Upper lobe of right lung (tissue), 1 donor: ENCODE measurements at places on chromosomes 6 and 20.

- no peak for DNase-seq
- H3K27ac ChIP-seq: no peak overlapping the region
- H3K27me3 ChIP-seq: no peaks in the 10 kb centered on the region
- no peaks in the 10 kb centered on the region for H3K36me3 ChIP-seq
- H3K4me1 ChIP-seq: no peaks in the 10 kb centered on the region
- H3K4me3 ChIP-seq: no peak overlapping the region
Measured at GRCh38 chr6:15968519-15968918, 160.4 kb upstream of the MYLIP start.

DNA sequence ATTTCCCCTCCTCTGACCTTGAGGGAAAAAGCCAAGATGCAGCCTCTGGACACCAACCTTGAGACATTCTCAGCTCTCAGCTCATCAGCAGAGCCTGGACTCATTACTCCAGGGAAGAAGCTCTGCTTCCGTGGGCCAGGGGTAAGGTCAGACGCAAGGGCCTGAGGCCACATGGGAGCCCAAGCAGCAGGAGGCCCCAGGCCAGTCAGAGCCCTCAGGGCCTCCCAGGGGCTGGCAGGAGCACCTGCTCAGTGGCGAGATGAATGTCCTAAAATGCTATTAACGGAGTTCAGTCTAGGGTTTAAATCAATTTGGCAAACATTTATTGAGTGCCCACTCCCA is 208.6 kb downstream of the ERMARD start:
- no peak overlapping the region for H3K4me3 ChIP-seq
- no peak overlapping the region for H3K27ac ChIP-seq
- H3K27me3 ChIP-seq: peaks cover 20% of the 10 kb centered on the region

GRCh38 chr6:52839124-52840055 is 1.2 kb downstream of the GSTA5 start:
- no peaks in the 10 kb centered on the region for H3K27me3 ChIP-seq
- DNase-seq: no peak
- H3K4me3 ChIP-seq: no peak overlapping the region
- no peaks in the 10 kb centered on the region for H3K36me3 ChIP-seq

DNA sequence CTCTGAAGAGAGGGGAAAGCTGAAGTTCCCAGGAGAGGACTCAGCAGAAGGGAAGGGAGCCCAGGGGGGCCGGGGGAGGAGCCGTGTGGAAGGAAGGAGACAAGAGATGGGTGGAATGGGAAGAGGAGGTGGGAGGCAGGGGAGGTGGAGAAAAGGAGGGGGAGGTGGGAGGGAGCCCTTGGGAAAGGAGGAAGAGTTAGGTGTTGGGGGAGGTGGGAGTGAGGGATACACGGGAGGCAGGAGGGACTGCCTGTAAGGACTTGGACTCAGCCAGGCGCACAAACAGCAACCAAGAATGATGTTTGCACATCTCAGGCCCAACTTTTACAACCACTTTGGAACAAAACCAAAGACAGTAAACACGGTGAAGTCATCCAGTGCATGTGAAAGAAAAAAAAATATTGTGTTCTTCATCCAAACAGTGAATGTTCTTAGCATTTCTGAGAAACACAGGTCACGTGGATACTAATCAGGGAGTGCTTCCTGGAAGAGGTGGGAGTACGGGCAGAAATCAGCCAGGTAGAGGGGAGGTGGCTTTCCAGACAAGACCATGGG is 17.4 kb upstream of the LSM14B start:
- peaks cover 9% of the 10 kb centered on the region for H3K27me3 ChIP-seq
- no peak for DNase-seq
- no peaks in the 10 kb centered on the region for H3K4me1 ChIP-seq
- no peak overlapping the region for H3K4me3 ChIP-seq
- no peak overlapping the region for H3K27ac ChIP-seq
- H3K36me3 ChIP-seq: no peaks in the 10 kb centered on the region

GRCh38 chr20:59994697-59995122 is 36.5 kb downstream of the CDH26 start:
- H3K27me3 ChIP-seq: no peaks in the 10 kb centered on the region
- no peak overlapping the region for H3K27ac ChIP-seq
- no peaks in the 10 kb centered on the region for H3K36me3 ChIP-seq
- peak overlapping the region; percentile 36 for H3K4me3 ChIP-seq

DNA sequence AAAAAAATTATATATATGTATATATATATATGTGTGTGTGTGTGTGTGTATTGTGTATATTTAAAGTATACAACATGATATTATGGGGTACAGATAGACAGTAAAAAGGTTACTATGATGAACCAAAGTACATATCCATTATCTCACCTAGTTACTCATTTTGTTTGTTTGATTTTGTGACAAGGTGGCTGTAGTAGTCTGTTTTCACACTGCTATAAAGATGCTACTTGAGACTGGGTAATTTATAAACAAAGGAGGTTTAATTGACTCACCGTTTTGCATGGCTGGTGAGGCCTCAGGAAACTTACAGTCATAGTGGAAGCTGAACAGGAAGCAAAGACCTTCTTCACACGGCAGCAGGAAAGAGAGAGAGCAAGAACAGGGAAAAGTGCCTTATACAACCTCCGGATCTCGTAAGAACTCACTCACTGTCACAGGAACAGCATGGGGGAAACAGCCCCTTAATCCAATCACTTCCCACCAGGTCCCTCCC is 30.2 kb upstream of the DACT2 start:
- no peak overlapping the region for H3K4me3 ChIP-seq
- peaks cover under 1% of the 10 kb centered on the region for H3K27me3 ChIP-seq
- no peak for DNase-seq
- H3K27ac ChIP-seq: no peak overlapping the region

GRCh38 chr20:19909725-19910124 is 107.4 kb upstream of the NAA20 start:
- H3K27ac ChIP-seq: peak overlapping the region; percentile 53
- H3K36me3 ChIP-seq: no peaks in the 10 kb centered on the region
- peaks cover 28% of the 10 kb centered on the region for H3K4me1 ChIP-seq
- DNase-seq: peak; percentile 73
- H3K4me3 ChIP-seq: no peak overlapping the region

DNA sequence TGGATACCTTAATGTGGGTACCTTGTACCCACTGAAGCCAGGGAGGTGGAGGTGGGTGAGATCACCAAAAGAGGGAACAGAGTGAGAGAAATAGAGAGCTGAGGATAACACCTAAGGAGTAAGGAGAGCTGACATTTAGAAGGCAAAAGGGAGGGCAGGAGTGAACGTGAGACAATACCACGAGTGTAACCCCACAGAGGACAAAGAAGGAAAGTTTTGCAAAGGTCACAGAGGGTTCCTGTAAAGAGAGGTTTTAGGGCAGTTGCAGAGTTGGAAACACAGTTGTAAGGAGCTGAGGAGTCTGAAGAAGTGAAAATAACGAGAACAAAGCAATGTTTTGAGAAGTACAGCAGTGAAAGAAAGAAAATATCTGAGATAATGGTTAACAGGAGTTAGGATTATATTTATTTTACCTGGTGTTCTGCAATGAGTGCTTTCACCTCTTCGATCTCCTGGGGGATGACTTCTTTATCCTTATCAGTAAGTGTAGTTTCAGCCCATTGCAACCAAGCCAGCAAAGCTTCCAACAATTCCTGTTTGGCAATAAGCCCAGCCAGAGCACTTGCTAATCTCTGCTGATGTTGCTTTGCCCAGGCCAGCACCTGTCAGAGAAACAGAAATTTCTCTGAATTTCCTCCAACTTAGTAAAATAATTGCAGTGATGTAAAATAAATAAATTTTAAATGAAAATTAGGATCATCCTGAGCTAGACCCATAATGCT is 166.8 kb downstream of the DST start:
- no peak overlapping the region for H3K4me3 ChIP-seq
- no peak overlapping the region for H3K27ac ChIP-seq
- DNase-seq: no peak
- peaks cover 87% of the 10 kb centered on the region for H3K36me3 ChIP-seq
- H3K4me1 ChIP-seq: no peaks in the 10 kb centered on the region
- H3K27me3 ChIP-seq: no peaks in the 10 kb centered on the region

- DNase-seq: no peak
- no peaks in the 10 kb centered on the region for H3K27me3 ChIP-seq
- H3K36me3 ChIP-seq: no peaks in the 10 kb centered on the region
- H3K4me3 ChIP-seq: no peak overlapping the region
- no peak overlapping the region for H3K27ac ChIP-seq
Measured at GRCh38 chr6:149284904-149285303, 32.6 kb upstream of the TAB2 start.

DNA sequence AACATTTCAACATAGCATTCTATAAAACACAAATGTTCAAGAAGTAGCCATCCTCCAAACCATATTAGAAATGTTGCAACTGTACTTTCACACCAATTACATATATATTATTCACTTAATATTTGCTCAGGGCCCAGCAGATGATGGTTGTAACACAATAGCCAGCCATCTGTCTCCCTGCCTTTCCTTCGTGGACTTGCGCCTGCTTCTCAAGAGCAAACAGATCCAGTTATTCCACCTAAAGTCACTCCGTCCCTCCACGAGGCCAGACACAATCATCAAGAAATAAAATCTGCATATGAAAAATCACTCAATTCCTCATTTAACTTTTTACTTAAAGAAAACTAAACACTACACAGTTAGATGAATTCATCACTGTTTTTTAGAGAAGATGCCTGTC is 160.4 kb downstream of the RALGAPA2 start:
- H3K36me3 ChIP-seq: peaks cover 12% of the 10 kb centered on the region
- H3K4me1 ChIP-seq: no peaks in the 10 kb centered on the region
- DNase-seq: no peak
- no peaks in the 10 kb centered on the region for H3K27me3 ChIP-seq

DNA sequence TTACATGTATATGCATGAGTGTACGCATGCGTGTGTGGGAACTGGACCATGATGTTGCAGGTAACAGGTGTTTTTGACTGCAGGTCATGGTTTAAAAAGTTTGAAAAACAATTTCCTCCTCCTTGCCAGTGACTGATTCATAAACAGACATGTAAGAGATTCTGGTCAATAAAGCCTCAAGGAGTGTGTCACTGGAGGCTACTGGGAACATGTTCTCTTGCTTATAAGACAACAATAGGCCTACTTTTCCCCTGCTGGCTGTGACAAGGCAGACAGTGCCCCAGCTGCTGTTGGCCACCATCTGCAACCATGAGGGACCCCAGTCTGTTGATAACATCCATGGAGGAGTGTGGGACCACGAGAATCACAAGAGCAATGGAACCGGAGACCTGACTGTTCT is 12.7 kb downstream of the LEMD2 start:
- H3K36me3 ChIP-seq: peaks cover 89% of the 10 kb centered on the region
- no peaks in the 10 kb centered on the region for H3K27me3 ChIP-seq
- no peak overlapping the region for H3K4me3 ChIP-seq
- H3K4me1 ChIP-seq: peaks cover 20% of the 10 kb centered on the region
- H3K27ac ChIP-seq: no peak overlapping the region
- no peak for DNase-seq

DNA sequence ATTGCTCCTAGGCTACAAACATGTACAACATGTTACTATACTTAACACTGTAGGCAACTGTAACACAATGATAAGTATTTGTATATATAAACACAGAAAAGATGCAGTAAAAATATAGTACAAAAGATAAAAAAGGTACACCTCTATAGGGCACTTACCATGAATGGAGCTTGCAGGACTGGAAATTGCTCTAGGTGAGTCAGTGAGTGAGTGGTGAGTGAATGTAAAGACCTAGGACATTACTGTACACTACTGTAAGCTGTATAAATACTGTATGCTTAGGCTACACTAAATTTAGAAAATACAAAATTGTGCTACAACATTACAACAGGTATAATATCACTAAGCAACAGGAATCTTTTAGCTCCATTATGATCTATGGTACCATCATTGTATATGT is 312.0 kb upstream of the PREP start:
- no peak overlapping the region for H3K27ac ChIP-seq
- DNase-seq: no peak
- H3K36me3 ChIP-seq: no peaks in the 10 kb centered on the region
- no peak overlapping the region for H3K4me3 ChIP-seq
- no peaks in the 10 kb centered on the region for H3K4me1 ChIP-seq
- no peaks in the 10 kb centered on the region for H3K27me3 ChIP-seq

- no peaks in the 10 kb centered on the region for H3K27me3 ChIP-seq
- H3K27ac ChIP-seq: no peak overlapping the region
- H3K36me3 ChIP-seq: no peaks in the 10 kb centered on the region
- H3K4me1 ChIP-seq: no peaks in the 10 kb centered on the region
Measured at GRCh38 chr6:125212377-125212776, 58.8 kb downstream of the TPD52L1 start.

GRCh38 chr20:50747275-50747674 is 15.9 kb downstream of the PARD6B start:
- H3K4me1 ChIP-seq: peaks cover 7% of the 10 kb centered on the region
- no peak overlapping the region for H3K4me3 ChIP-seq
- H3K27ac ChIP-seq: no peak overlapping the region
- no peak for DNase-seq
- H3K27me3 ChIP-seq: no peaks in the 10 kb centered on the region

- no peak for DNase-seq
- H3K4me1 ChIP-seq: no peaks in the 10 kb centered on the region
- H3K36me3 ChIP-seq: no peaks in the 10 kb centered on the region
- no peaks in the 10 kb centered on the region for H3K27me3 ChIP-seq
Measured at GRCh38 chr6:144920391-144920961, 635.3 kb downstream of the UTRN start.

GRCh38 chr20:58982406-58983114 is 1.5 kb downstream of the NELFCD start:
- no peak for DNase-seq
- peak overlapping the region; percentile 63 for H3K4me3 ChIP-seq
- H3K27ac ChIP-seq: no peak overlapping the region
- H3K27me3 ChIP-seq: no peaks in the 10 kb centered on the region

- H3K4me3 ChIP-seq: no peak overlapping the region
- no peak overlapping the region for H3K27ac ChIP-seq
- no peaks in the 10 kb centered on the region for H3K36me3 ChIP-seq
- DNase-seq: no peak
Measured at GRCh38 chr6:1618311-1619097, 8.8 kb downstream of the FOXC1 start.

- DNase-seq: no peak
- no peaks in the 10 kb centered on the region for H3K27me3 ChIP-seq
- H3K4me1 ChIP-seq: no peaks in the 10 kb centered on the region
- H3K27ac ChIP-seq: no peak overlapping the region
Measured at GRCh38 chr20:6683021-6683977, 84.2 kb upstream of the BMP2 start.

DNA sequence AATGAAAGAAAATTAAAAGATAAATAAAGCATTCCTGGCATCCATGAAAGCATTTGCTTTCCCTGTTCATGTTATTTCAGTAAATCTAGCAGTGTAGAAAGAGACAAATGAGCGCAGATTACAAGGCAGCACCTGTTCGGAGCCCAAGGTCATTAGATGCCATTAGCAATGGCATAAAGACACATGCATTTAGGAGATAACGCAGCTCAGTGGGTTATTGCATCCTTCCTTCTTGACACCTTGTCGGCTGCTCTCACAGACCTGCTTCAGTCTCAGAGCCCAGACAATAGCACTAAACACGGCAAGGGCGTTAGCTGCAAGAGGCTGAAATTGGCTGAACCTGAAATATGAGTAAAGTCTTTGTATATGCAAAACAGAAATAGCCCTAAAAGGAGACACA is 140.3 kb downstream of the ATXN1 start:
- no peak overlapping the region for H3K4me3 ChIP-seq
- DNase-seq: no peak
- H3K36me3 ChIP-seq: no peaks in the 10 kb centered on the region
- no peaks in the 10 kb centered on the region for H3K27me3 ChIP-seq
- peaks cover 9% of the 10 kb centered on the region for H3K4me1 ChIP-seq

GRCh38 chr6:15793826-15794225 is 131.0 kb upstream of the DTNBP1 start:
- H3K36me3 ChIP-seq: no peaks in the 10 kb centered on the region
- no peak for DNase-seq
- H3K27ac ChIP-seq: no peak overlapping the region
- H3K4me1 ChIP-seq: peaks cover 8% of the 10 kb centered on the region

GRCh38 chr6:20875369-20875963 is 341.2 kb downstream of the CDKAL1 start:
- H3K4me3 ChIP-seq: no peak overlapping the region
- no peaks in the 10 kb centered on the region for H3K36me3 ChIP-seq
- H3K27me3 ChIP-seq: no peaks in the 10 kb centered on the region
- no peaks in the 10 kb centered on the region for H3K4me1 ChIP-seq
- DNase-seq: no peak
